ENCODE measurements at places on chromosomes 4 and X. TPM values are rescaled to one million over a fixed set of nuclear protein-coding genes. Genes with fewer than 3 reads are reported as not detected.

DNA sequence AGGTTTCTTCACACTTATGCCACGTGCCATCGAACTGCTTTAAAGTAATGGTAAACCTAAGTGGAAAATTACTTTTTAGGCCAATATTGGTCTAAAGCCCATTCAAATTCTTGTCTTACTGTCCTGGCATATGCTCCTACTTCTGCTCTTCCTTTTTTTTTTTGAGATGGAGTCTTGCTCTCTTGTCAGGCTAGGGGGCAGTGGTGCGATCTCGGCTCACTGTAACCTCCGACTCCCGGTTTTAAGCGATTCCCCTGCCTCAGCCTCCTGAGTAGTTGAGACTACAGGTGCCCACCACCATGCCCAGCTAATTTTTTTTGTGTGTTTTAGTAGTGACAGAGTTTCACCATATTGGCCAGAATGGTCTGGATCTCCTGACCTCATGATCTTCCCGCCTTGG, 129.0 kb upstream of the TECRL start:
- DNase-seq = no peak

- no peak for DNase-seq
These were observed 567.9 kb upstream of the HTR2C start for GRCh38 chrX:114015966-114016365.

- DNase-seq = no peak
These were observed 29.1 kb downstream of the MCUB start for GRCh38 chr4:109589119-109589518.

GRCh38 chrX:68403038-68403437, 30.3 kb downstream of the OPHN1 start:
- no peak for DNase-seq

- DNase-seq = no peak
These were observed 41.8 kb upstream of the UGT2B15 start for GRCh38 chr4:68712207-68712606.

- DNase-seq = no peak
These were observed 204.9 kb downstream of the GBA3 start for GRCh38 chr4:22897520-22898108.

GRCh38 chr4:60780874-60781273, 419.3 kb upstream of the ADGRL3 start:
- DNase-seq = no peak

The SLC9B1 gene
- 0.20 TPM for total RNA-seq

The THAP9 gene
- total RNA-seq = 5.3 TPM

The GPR173 gene
- 0.50 TPM for total RNA-seq

GRCh38 chr4:166435449-166435848, 562.4 kb downstream of the TLL1 start:
- DNase-seq = no peak

- no peak for DNase-seq
These were observed 88.4 kb downstream of the EVC start for GRCh38 chr4:5799406-5799805.

DNA sequence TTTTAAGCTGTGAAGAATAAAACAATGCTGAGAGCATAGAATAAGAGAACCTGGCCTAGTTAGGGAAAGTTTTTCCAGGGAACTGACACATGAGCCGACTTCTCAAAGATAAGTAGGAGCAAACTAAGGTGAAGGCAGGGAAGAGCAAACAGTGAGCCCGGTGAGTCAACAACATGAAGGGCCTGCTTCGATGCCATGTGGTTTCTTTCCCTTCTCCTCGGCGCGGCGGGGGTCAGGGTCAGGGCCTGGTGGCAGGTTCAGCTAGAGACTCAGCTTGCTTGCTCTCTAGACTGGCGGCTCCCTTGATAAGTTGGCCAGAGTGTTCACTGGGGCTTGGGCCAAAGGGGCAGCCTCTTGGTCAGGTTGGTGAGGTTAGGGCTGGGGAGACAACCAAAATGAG, 81.1 kb downstream of the DLG3 start:
- no peak for DNase-seq

The POLA1 gene
- total RNA-seq = 8.0 TPM

The GPR82 gene
- total RNA-seq = 0.27 TPM

The MFAP3L gene
- 3.9 TPM for total RNA-seq

GRCh38 chrX:18888281-18888680, 95.6 kb downstream of the PHKA2 start:
- no peak for DNase-seq

The SSX2 gene
- not detected for total RNA-seq

DNA sequence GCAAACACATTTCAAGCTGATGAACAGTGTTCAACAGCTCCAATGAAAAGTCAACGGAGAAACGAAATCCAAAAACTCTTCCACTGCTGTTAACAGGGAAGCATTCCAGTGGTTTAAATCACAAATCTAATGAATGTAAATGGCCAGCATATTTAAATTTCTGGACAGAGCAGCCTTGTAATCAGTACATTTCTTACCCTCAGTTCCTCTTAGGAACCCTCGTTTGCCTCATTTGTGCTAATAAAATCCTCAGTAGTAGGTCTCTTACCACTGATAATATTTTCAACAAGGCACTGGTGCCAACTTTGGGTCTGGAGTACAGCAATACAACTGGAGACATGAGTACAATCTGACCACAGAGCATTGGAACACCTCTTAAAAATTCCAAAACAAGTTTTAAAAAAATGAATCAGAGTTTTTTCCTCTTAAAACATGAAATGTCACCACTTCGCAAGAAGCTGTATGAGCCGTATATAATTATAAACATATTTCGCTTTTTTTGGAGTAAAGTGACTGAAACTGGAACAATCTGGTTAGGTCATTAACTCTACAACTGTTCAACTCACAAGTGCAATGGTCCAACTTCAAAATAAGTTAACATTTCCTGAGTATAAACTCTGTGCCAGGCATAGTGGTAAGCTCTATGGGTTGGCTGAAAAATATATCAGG, 211.2 kb downstream of the CPEB2 start:
- DNase-seq = no peak

DNA sequence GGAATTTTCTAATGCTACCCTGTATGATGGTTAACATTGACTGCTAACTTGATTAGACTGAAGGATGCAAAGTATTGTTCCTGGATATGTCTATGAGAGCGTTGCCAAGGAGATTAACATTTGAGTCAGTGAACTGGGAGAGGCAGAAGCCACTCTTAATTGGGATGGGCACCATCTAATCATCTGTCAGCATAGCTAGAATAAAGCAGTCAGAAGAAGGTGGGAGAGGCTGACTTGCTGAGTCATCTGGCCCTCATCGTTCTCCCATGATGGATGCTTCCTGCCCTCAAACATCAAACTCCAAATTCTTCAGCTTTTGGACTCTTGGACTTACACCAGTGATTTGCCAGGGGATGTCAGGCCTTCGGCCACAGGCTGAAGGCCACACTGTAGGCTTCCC, 878.5 kb downstream of the PCDH7 start:
- no peak for DNase-seq

- DNase-seq = no peak
These were observed 94.4 kb downstream of the ARHGAP10 start for GRCh38 chr4:147826288-147826646.

DNA sequence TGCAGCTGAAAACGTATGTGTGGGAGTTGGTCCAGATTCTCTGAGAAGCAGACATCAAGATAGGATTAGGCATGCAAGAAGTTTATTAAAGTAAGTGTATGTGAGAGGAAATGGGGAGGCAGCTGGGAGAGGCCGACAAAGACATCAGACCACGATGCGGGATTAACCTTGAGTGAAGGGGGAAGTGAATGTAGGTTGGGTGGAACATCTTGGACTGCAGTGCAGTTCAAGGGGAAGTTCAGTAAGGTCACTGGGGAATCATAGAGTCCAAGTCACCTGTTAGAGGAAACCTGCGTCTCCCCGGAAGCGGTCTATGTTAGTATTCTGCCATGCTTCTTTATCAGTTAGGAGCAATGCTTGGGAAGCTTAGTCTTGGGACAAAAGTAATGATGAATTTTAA, 22.0 kb downstream of the CXCL8 start:
- DNase-seq = no peak

GRCh38 chrX:17553469-17553868, 178.5 kb downstream of the NHS start:
- no peak for DNase-seq

DNA sequence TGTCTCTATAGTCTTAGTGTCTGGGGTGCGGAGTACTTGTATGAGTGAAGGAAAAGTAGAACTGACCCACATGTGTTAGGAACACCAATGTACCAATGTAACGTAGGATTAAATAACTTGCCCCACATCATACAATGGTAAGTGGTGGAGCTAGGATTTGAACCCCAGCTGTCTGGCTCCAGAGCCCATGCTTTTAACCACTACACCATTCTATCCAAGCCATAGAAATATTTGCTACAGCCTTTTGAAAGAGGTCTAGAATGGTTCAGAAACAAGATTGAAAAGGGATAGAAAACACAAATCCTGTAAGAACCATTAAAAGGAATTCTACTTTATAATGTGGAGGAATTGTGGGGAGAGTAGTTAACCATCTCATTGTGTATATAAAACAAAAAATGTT, 169.9 kb upstream of the ATP6AP2 start:
- DNase-seq = no peak

DNA sequence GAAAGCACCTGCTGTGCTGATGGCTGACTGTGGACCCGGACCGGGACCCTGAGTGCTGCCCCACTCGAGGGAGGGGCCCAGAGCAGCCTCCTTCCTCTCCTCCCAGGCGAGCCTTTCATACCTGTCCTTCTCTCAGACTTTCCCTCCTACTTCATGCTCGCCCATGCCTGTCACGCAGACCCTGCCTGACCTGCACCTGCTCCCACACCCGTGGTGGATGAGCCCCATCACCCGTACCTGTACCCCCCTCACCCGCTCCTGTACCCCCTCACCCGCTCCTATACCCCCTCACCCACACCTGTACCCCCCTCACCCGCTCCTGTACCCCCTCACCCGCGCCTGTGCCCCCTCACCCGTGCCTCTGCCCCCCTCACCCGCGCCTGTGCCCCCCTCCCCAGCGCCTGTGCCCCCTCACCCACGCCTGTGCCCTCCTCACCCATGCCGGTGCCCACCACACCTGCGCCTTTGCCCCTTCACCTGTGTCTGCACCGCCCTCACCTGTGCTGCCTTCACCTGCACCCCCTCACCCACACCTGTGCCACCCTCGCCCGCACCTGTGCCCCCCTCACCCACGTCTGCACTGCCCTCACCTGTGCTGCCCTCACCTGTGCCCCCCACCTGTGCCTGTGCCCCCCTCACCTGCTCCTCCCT, 5.8 kb downstream of the MAEA start:
- DNase-seq = no peak

The DIAPH2 gene
- total RNA-seq = 9.8 TPM

DNA sequence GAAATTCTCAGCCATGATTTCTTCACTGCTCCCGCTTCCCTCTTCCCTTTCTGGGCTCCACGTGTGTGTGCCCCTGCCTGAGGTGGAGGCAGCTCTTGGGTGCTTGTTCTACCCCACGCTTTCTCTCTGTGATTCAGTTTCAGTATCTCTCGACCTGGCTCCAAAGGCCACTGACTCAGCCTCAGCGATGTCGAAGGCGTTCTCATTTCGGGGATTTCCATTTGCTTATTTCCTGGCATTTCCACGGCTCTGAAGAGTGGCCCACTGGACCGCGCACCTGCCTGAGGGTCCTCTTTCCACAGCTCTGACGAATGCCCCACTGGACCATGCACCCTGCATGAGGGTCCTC, 52.4 kb downstream of the GAK start:
- no peak for DNase-seq

GRCh38 chr4:7103607-7104365, 35.9 kb upstream of the GRPEL1 start:
- DNase-seq = peak; percentile 84

The NPNT gene
- 4.9 TPM for total RNA-seq

The TCP11X2 gene
- not detected for total RNA-seq

DNA sequence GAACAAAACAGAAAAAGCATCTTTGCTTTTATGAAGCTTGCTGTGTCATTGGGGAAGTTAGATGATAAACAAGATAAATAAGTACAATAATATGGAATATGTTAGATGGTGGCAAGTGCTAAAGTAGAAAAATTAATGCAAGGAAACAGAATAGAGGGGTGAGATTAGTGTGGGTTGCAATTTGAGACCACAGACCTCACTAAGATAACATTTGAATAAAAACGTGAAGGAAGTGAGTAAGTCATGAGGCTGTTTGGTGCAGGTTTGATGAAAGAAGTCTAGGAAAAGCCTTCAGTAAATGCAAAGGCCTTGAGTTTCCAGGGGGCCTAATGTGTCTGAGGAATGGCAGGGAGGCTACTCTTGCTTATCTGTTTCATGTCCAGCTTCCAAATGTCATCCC, 102.5 kb downstream of the CFAP299 start:
- DNase-seq = no peak

DNA sequence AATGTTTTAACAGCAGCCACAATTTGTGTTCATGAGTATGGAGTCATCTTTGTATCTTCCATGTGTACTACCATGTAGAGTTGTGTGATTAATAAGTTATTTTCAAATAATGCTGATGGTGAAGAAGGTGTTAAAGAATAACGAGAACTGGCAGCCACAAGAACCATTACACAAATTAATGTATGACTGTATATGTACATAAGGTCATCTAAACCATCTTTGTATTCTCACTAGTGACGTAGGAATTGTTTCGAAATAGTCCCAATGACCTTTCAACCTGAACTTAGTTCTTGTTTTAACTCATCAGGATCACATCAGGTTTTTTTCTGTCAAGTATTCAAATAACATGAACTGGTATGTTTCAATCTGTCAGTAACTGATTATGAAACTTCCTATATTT, 48.3 kb upstream of the NOCT start:
- DNase-seq = no peak

GRCh38 chr4:2786152-2786671, 6.7 kb upstream of the SH3BP2 start:
- DNase-seq = peak; percentile 20

DNA sequence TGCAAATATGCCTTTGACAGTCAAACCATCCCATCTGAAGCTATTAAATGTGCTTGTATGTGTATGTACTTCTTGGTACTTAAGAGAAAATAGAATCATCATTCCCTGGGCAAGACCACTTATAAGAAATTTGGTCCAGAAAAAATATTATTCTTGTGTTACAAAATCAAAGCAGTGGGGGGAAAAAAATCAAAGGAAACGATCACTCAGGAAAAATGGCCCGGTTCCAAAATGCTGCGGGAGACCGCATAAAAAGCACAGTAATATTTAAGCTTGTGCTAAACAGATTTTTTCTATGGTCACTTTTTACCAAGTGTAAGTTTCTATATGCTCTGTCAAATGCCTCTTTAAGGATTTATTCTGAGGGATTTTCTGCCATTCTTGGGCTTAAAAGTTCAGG, 36.1 kb downstream of the RAI2 start:
- DNase-seq = no peak

DNA sequence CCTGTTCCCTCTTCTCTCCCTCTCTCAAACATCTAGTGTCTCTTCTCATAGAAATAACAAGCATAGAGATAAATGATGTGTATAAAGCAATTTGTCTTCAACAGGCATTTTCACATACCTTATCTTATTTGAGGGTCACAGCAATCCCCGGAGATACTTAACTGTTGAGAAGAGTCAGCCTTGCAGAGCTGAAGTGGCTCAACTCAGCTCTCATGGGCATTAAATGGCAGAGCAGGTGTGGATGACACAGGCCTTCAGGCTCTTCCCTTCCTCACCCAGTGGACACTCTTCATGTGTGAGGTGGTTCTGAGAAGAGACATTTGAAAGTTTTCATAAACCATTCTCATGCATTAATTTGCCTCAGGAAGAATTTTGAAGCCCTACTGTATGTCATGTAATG, 134.2 kb downstream of the AFF2 start:
- DNase-seq = no peak

- no peak for DNase-seq
These were observed 17.0 kb downstream of the CA5B start for GRCh38 chrX:15755091-15755490.
